ENCODE measurements at places on chromosomes 16 and 17. TPM values are rescaled to one million over a fixed set of nuclear protein-coding genes. Genes with fewer than 3 reads are reported as not detected.

DNA sequence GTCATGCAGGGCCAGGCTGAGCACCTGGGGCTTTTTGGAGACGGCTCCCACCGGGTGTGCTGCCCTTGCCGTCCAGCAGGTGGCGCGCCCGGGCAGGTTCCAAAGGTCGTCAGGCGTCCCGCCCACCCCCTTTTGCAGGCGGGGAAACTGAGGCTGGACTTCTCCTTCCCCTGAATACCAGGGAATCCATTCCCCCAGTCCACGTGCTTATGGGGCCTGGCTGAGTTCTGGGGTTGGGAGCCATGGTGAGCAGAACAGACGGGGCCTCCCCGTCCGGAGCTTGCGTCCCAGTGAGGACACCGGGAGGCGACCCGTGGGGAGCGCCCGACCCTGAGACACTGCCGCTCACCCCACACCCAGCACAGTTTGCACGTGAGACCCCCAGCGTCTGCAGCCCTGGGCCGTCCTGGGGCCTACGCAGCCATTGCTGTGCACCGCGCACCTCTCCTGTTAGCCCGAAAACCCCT lies 51.8 kb upstream of the JPH3 start:
- H3K4me1 ChIP-seq = peaks cover 10% of the 10 kb centered on the region
- H3K27me3 ChIP-seq = peaks cover 22% of the 10 kb centered on the region
- H3K36me3 ChIP-seq = no peaks in the 10 kb centered on the region
- no peak for DNase-seq
- no peak overlapping the region for H3K4me3 ChIP-seq

GRCh38 chr16:10791048-10791447 lies 27.5 kb downstream of the TVP23A start:
- H3K27ac ChIP-seq = no peak overlapping the region
- no peak for DNase-seq
- no peak overlapping the region for H3K4me3 ChIP-seq
- no peaks in the 10 kb centered on the region for H3K27me3 ChIP-seq
- H3K4me1 ChIP-seq = no peaks in the 10 kb centered on the region

DNA sequence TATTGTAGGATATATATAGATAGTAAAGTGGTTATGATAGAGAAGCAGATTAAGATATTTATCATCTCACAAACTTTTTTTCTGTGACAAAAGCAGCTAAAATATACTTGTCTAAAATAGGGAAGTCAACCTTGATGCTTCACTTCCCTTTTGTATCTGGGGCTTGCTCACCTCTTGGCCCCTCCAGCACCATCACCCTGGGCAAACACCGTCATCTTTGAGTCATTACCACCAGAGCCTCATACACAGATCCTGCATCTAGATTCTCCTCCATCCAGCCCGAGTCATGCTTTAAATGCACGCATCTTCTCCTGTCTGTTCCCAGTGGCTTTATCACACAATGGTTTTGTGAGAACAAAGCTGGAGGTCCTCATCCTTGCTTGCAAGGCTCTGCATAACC lies 1062.7 kb upstream of the EEF2KMT start:
- no peak overlapping the region for H3K4me3 ChIP-seq
- no peak overlapping the region for H3K27ac ChIP-seq
- no peaks in the 10 kb centered on the region for H3K4me1 ChIP-seq
- no peak for DNase-seq
- no peaks in the 10 kb centered on the region for H3K27me3 ChIP-seq

DNA sequence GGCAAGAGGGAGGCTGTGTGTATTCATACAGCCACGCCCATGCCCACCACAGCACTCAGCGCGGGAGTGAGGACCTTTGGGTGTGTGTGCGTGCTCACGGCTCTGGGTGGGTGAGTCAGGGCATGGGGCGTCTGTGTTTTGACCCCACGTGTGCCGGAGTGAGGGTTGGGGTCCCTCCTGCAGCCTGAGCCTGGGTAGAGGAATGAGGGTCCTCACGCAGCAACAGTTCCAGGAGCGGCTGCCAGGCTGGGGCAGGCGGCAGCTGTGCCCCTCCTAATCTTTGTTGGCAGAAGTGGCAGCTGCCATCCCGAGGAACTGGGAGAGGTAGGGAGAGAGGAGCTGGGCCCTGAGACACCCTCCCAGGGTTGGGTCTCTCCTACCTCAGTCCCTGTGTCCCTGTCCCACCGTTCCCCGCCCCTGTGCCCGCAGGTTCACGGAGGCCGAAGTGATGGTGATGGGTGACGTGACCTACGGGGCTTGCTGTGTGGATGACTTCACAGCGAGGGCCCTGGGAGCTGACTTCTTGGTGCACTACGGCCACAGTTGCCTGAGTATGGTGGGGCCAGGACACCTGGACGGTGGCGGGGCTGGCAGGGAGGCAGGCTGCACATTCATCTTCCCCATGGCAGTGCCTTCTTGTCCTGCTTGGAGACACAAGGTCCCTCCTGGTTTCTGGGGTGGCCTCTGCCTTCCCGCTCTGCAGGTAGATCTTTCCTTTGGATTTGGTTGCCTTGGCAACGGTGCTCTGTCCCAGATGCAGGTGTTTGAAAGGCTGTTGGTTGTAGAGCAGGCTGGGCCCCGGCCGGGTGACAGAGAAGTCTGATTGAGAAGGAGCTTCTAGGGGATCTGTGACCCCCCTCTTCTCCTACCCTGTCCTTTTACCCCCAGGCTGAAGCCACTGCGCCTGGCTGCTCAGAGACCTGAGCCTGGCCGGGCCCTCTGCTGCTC lies 5.9 kb downstream of the DPH1 start:
- DNase-seq = no peak
- peaks cover 9% of the 10 kb centered on the region for H3K4me1 ChIP-seq
- no peaks in the 10 kb centered on the region for H3K27me3 ChIP-seq
- H3K27ac ChIP-seq = no peak overlapping the region

- H3K27me3 ChIP-seq = peaks cover 25% of the 10 kb centered on the region
- H3K4me3 ChIP-seq = no peak overlapping the region
- no peaks in the 10 kb centered on the region for H3K36me3 ChIP-seq
- no peaks in the 10 kb centered on the region for H3K4me1 ChIP-seq
These were observed 608.6 kb upstream of the EEF2KMT start for GRCh38 chr16:5706211-5706610.

- peaks cover 61% of the 10 kb centered on the region for H3K27me3 ChIP-seq
- no peak overlapping the region for H3K4me3 ChIP-seq
- H3K4me1 ChIP-seq = no peaks in the 10 kb centered on the region
- no peak for DNase-seq
- H3K36me3 ChIP-seq = no peaks in the 10 kb centered on the region
- no peak overlapping the region for H3K27ac ChIP-seq
These were observed 10.4 kb upstream of the KDM6B start for GRCh38 chr17:7823581-7824001.

GRCh38 chr16:82016964-82017363 lies 5.7 kb upstream of the SDR42E1 start:
- H3K36me3 ChIP-seq = no peaks in the 10 kb centered on the region
- no peaks in the 10 kb centered on the region for H3K4me1 ChIP-seq
- no peak overlapping the region for H3K4me3 ChIP-seq
- H3K27me3 ChIP-seq = peaks cover 16% of the 10 kb centered on the region
- no peak for DNase-seq

DNA sequence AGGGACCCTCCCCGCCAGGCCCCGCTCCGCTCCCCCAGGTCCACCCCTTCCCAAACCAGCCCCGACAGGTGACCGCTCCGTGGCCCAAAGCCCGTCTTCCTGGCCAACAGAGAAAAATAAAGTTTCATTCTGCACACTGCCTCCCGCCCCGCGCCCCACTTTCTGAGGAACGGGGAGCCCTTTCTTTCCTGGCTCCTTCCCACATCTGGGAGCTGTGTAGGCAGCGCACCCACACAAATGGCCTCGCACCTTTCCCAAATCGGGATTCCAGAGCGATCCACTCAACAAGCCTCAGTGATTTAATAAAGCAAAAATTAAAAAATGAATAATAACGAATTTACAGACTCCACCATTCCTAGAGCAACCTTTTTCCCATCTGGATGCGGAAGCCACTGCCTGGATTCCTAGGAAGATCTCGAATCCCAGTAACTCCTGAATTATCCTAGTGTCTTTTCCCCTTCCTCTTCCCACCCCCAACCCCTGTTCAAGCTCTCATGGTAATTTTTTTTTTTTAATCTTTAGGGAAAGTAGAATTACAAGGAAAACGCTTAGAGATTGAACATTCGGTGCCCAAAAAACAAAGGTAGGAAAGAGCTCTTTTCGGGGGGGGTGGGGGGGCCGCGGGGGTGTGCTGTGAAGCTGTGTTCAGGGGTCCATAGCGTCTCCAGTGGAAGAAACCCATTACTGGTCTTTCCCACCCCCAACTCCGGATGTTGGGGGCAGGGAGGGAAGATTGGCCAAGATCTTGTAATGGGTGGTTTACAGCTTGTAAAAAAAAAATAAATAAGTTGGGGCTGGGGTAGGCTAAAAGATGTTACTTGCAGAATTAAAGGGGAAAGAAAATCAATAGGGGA lies 1.6 kb downstream of the IGF2BP1 start:
- peaks cover 15% of the 10 kb centered on the region for H3K27me3 ChIP-seq
- peak overlapping the region; percentile 93 for H3K27ac ChIP-seq
- peak; percentile 44 for DNase-seq
- peaks cover 29% of the 10 kb centered on the region for H3K4me1 ChIP-seq
- H3K36me3 ChIP-seq = peaks cover 21% of the 10 kb centered on the region
- peak overlapping the region; percentile 87 for H3K4me3 ChIP-seq

- H3K27ac ChIP-seq = no peak overlapping the region
- peaks cover 22% of the 10 kb centered on the region for H3K27me3 ChIP-seq
- no peak overlapping the region for H3K4me3 ChIP-seq
- no peak for DNase-seq
- no peaks in the 10 kb centered on the region for H3K36me3 ChIP-seq
These were observed 310.1 kb downstream of the C16orf95 start for GRCh38 chr16:87006789-87007745.

- peaks cover 34% of the 10 kb centered on the region for H3K4me1 ChIP-seq
- H3K4me3 ChIP-seq = no peak overlapping the region
- no peaks in the 10 kb centered on the region for H3K36me3 ChIP-seq
- no peak for DNase-seq
- no peak overlapping the region for H3K27ac ChIP-seq
- peaks cover 15% of the 10 kb centered on the region for H3K27me3 ChIP-seq
These were observed 6.4 kb downstream of the DPEP1 start for GRCh38 chr16:89619840-89620239.

GRCh38 chr17:10156948-10157607 lies 41.3 kb downstream of the GAS7 start:
- peaks cover 23% of the 10 kb centered on the region for H3K4me1 ChIP-seq
- no peak for DNase-seq
- H3K4me3 ChIP-seq = no peak overlapping the region
- H3K27ac ChIP-seq = no peak overlapping the region
- peaks cover 25% of the 10 kb centered on the region for H3K27me3 ChIP-seq

GRCh38 chr17:69018022-69018615 lies 42.6 kb downstream of the ABCA9 start:
- no peak overlapping the region for H3K27ac ChIP-seq
- H3K36me3 ChIP-seq = peaks cover 1% of the 10 kb centered on the region
- H3K4me3 ChIP-seq = no peak overlapping the region
- no peak for DNase-seq
- no peaks in the 10 kb centered on the region for H3K4me1 ChIP-seq

- H3K27ac ChIP-seq = no peak overlapping the region
- H3K36me3 ChIP-seq = peaks cover 21% of the 10 kb centered on the region
- no peaks in the 10 kb centered on the region for H3K27me3 ChIP-seq
- H3K4me1 ChIP-seq = no peaks in the 10 kb centered on the region
- H3K4me3 ChIP-seq = no peak overlapping the region
These were observed 56.9 kb downstream of the CYB5D2 start for GRCh38 chr17:4199818-4200402.

DNA sequence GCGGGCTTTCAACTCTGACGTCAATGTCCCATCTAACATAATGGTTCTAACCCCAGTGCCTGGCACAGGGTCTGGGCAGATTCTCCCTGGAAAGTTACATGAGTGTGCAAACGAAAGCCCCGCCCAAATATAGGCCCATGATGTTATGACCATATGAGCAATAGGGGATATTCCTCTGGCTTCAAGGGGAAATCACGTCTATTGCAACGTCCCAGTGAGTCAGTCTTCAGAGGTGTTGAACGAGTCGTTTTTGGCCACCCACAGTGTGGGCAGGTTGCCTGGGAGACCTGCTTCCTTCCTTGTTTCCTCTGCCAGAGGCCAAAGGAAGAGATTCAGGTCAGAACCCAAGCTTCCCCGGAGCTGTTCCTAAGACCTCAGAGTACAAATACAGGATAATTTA lies 30.3 kb downstream of the PIK3R5 start:
- no peak for DNase-seq
- no peaks in the 10 kb centered on the region for H3K4me1 ChIP-seq
- no peaks in the 10 kb centered on the region for H3K36me3 ChIP-seq
- H3K27me3 ChIP-seq = peaks cover 38% of the 10 kb centered on the region
- H3K27ac ChIP-seq = no peak overlapping the region

DNA sequence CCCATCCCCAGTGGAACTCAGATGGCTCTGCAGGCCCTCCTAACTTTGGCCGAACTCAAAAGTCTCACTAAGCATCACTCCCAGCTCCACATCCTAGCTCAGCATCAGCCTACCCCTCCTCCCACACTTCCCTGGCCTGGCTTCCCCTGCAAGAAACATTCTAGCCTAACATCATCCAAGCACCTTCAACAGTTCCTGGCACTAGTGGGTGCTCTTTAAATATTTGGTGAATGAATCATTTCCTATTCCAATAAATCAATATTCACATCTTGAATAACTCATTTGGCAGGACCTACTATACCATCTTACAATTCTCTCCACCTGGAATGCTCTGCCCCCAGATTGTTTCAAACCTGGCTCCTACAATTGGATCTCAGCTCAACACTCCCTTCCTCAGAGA lies 11.0 kb upstream of the BBS2 start:
- no peaks in the 10 kb centered on the region for H3K36me3 ChIP-seq
- no peak overlapping the region for H3K27ac ChIP-seq
- no peak for DNase-seq
- H3K4me1 ChIP-seq = peaks cover under 1% of the 10 kb centered on the region
- peaks cover 46% of the 10 kb centered on the region for H3K27me3 ChIP-seq
- H3K4me3 ChIP-seq = no peak overlapping the region

Gene NPIPB2
- total RNA-seq = 7.5 TPM

Gene ARHGDIG
- 2.5 TPM for total RNA-seq

Gene GDPD1
- 8.0 TPM for total RNA-seq

Gene MAFG
- total RNA-seq = 30.0 TPM

Gene TEX19
- total RNA-seq = 0.14 TPM

Gene CHRNE
- total RNA-seq = 0.52 TPM

Gene CHST5
- 0.60 TPM for total RNA-seq

Gene CDRT15L2
- total RNA-seq = not detected

Data from type B pancreatic cell (in vitro differentiated cells).